Adrenal gland (tissue), 19 donors: ENCODE measurements at places on chromosomes 13 and 19. TPM values are rescaled to one million over a fixed set of nuclear protein-coding genes. Genes with fewer than 3 reads are reported as not detected.

The SIGLEC5 gene
- not detected for polyA plus RNA-seq

The TMPRSS9 gene
- polyA plus RNA-seq = 0.81 TPM

The EDNRB gene
- 24.0 TPM for polyA plus RNA-seq

The CLEC4G gene
- polyA plus RNA-seq = 1.8 TPM

The BEST2 gene
- polyA plus RNA-seq = not detected

The CALR3 gene
- polyA plus RNA-seq = not detected

The CPT1C gene
- polyA plus RNA-seq = 55.7 TPM

The GSX1 gene
- polyA plus RNA-seq = not detected

The ATXN8OS gene
- polyA plus RNA-seq = not detected

The CGB8 gene
- not detected for polyA plus RNA-seq

The CFD gene
- polyA plus RNA-seq = 47.8 TPM

The DPF1 gene
- polyA plus RNA-seq = 0.40 TPM

The AMH gene
- 4.6 TPM for polyA plus RNA-seq

The C2CD4C gene
- 2.1 TPM for polyA plus RNA-seq

The OR7C1 gene
- polyA plus RNA-seq = 1.3 TPM

The PLK5 gene
- not detected for polyA plus RNA-seq

The IZUMO2 gene
- polyA plus RNA-seq = not detected

The F10 gene
- polyA plus RNA-seq = 6.1 TPM

The SPACA4 gene
- not detected for polyA plus RNA-seq

The GIPC3 gene
- 1.6 TPM for polyA plus RNA-seq

The LIG1 gene
- 58.3 TPM for polyA plus RNA-seq

The ZNF837 gene
- polyA plus RNA-seq = 6.1 TPM

The IGSF23 gene
- polyA plus RNA-seq = not detected

The ONECUT3 gene
- not detected for polyA plus RNA-seq

The IGFL2 gene
- not detected for polyA plus RNA-seq

The PODNL1 gene
- 0.15 TPM for polyA plus RNA-seq

The ZNF814 gene
- 20.6 TPM for polyA plus RNA-seq

The PAN3 gene
- 16.4 TPM for polyA plus RNA-seq

The ERICH4 gene
- not detected for polyA plus RNA-seq

The ZNF135 gene
- polyA plus RNA-seq = 6.9 TPM

The STOML3 gene
- not detected for polyA plus RNA-seq

The PRTN3 gene
- 0.20 TPM for polyA plus RNA-seq

The POSTN gene
- 4.5 TPM for polyA plus RNA-seq

The FFAR1 gene
- polyA plus RNA-seq = not detected

The CLC gene
- polyA plus RNA-seq = not detected

The SUPT20H gene
- polyA plus RNA-seq = 51.3 TPM

The CASP14 gene
- not detected for polyA plus RNA-seq

The CALR gene
- 336 TPM for polyA plus RNA-seq

The TTC9B gene
- polyA plus RNA-seq = 0.56 TPM
